ENCODE measurements at places on chromosomes 7 and 10.

DNA sequence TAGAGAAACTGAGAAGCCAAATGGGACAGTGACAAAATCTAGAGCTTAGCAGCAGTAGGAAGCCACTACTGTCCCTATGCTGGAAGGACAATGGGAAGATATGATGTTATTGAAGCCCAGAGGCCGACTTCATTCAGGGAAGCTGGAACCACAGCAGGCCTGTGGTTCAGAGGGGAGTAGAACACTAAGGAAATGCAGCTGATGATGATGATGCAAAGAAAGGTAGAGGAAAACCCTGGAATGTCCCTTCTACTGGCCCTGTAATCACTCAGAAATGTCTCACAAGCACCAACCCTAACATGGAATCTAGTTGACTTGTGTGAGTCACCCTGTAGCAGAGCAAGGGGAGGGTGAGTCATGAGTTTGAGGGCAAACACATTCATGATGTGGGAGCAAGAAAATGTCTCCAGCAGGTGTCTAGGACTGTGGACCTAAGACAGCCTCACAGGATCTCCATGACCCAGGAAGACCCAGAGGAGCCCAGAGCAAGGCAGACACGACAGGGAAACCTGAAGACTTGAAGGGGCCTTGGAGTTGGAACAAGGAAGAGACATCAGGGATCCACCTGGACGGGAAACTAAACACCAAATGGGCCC, 37.0 kb upstream of the LRRC17 start:
- no peak for DNase-seq

DNA sequence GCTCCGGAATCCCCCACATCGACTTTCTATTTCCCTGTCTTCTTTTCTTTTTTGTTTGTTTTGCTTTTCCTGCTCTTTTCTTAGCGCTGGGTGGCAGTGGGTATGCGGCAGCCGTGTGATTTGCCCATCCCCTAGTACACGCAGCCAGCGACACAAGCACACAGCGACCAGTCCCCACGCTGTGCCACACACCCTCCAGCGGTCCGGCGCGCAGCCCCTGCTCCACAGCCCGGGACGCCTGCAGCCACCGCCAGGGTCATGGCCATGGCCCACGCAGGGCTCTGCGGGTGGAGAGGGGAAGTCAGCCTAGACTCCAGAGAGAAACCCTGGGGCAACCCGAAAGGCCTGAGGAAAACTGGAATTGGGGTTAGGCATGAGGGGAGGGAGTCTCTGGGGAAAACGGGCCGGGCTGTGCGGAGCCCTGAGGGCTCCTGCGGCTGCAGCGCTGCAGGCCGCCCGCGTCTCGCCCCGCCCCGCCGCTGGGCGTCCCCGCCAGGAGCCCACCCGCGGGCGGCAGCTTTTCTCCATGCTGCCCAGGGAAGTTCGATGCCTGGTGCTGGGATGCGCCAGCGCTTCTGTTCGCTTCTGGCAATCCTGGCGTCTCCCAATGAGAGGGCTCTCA, 2.5 kb downstream of the CHRM2 start:
- no peak for DNase-seq

DNA sequence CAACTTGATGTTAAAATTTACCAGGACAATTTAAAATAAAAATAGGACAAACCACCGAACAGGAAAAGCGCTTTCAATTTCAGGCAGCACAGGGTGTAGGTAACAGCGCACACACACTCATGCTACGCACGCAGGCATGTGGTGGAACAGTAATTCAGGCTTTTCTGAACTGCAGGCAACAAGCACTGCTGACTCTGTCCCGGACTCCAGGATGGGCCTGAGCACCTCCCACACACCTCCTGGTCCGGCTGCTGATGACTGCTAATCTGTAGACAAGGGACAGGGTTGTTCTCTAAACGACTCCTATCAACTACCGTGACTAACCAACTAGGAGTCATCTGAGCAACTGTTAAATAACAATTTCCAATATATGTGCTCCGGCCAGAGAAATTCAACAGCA, 192.6 kb upstream of the FRMD4A start:
- DNase-seq: no peak

DNA sequence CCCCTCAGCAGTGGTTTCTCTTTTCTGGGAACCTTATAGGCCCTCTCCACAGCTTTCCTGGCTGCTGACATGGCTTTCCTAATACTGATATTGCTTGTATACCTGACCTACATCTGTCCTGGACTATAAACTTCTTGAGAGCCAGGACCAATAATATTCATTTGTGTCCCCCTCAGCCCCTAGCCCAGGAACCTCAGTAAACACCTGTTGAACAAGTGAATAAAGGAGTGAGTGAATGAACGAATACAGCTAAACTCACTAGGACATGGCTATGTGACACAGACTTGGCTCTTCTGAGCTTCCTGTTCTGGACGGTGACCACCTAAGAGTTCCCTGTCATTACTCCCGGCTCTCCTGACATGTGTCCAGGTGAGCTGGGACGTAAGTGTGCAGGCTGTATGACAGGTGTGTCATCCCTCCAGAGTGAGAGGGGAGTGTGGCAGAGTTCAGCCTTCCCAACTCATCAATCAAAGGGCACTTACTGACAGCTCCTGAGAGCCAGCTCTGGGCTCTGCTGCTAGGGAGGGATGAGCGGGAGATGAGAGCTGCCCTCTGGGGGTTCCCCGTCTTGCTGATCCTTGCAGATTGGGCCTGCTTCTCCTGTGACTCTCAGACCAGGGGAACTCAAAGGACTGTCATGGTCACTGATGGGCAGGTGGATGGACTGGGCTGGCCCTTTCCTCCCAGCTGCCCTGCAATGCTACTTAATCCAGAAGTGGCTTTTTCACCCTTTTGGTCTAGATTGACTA, 84.5 kb downstream of the HIF1AN start:
- DNase-seq: no peak

- no peak for DNase-seq
These were observed 447.3 kb upstream of the NRP1 start for GRCh38 chr10:33781606-33782395.

DNA sequence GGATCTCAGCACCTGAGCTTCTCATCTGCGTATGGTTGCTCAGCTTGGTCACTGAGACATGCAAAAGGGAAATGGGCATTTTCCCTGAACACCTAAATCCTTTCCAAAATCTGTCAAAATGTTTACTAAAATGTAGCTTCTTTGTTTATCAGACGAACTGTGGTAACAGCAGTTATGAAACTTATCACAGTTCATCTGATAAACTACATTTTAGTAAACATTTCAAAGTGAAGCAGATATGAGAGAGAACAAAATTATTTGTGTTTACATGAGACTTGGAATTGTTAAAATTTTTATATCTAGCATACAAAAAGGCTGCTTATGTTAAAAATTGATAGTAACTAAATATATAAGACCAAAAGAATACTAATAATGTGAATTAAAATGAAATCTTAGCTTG, 573.4 kb upstream of the C7orf33 start:
- no peak for DNase-seq

GRCh38 chr7:40572810-40573465, 438.1 kb downstream of the SUGCT start:
- DNase-seq: no peak

DNA sequence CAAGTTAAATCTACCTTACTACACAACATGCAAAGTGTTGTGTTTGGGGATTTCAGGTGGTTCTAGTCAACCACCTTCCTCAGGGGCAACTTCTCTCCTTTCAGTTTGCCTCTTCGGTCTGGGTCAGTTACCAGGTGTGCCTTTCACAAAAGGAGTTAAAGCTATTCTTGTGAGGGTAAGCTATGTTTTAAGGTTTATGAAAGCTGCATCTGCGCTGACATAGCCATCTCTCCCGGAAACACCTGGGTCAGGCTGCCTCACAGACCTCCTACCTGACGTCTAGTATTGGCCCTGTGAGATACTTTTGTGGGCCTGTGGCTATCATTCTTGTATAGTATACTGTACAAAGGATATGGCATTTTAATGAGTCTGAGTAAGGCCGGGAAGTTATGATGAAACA, 67.7 kb upstream of the ITGA8 start:
- DNase-seq: no peak
